MM.1S (cell line): ENCODE measurements at places on chromosomes 12 and 14.

GRCh38 chr12:56190695-56191155 lies 1.4 kb upstream of the SMARCC2 start:
- no peak for DNase-seq

DNA sequence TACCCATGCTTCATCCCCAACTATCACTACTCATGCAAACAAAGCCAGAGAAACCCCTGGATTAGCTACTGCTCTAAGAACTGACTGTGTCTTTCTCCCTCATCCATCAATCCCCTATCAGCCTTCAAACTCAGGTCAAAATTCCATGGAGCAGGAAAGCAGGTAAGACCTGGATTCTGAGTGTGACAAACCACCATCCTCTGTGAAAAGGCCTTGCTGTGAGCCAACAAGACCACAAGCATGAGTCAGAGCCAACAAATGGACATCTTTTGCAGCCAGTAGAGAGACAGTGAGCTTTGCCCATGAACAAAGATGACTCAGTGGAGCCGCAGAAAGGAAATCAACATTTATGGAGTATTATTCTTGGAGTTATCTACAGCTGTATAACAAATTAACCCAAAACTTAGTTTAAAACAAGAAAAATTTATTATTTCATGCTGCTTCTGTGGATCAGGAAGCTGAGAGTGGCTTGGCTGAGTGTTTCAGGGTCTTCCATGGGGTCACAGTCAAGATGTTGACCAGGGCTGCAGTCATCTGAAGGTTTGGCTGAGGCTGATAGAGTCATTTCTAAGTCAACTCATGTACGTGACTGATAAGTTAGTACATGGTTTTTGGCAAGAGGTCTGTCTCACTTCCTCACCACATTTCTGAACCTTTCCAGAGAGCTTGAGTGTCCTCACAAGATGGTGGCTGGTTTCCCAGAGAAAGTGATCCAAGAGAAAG lies 61.1 kb downstream of the PITPNM2 start:
- DNase-seq: no peak

- no peak for DNase-seq
Observed at GRCh38 chr12:67826946-67827720, 162.1 kb upstream of the IFNG-AS1 start.

GRCh38 chr14:53861781-53862180 lies 94.8 kb downstream of the BMP4 start:
- no peak for DNase-seq

- DNase-seq: no peak
Observed at GRCh38 chr14:32307881-32308582, 21.1 kb upstream of the AKAP6 start.

DNA sequence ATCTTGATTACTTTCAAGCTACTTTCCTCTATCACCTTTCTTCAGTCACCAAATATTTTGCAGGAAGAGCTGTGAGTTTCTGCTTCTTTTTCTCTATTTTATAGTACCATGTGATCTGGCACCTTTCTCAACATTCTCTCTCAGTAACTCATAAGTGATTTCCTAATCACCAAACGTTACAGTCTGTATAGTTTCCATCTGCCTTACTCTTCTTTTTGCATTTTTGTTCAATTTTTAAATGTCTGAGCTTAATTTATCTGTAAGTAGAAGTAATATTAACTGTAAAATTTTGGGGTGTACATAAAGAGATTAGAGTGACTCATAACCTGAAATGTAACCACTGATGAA lies 422.1 kb upstream of the SYT1 start:
- no peak for DNase-seq

DNA sequence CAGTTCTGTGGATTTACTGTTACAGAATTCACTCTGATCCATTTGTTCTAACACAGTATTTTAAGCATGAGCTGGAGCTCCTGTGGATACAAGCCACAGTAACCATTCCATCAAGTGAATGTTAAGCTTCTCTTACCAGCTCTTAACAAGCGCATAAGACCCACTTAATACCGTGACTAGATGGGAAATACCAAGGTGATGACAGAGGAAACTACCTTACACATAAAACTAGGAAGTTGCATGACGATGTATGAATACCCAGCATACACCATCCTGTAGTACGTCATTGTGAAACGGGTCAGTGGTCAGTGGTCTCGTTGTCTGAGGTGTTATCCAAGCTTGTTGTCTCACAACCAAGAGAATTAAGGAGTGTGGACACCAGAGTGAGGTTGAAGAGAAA lies 2.0 kb upstream of the GALC start:
- DNase-seq: no peak

GRCh38 chr12:12561371-12562015 lies 1.2 kb downstream of the DUSP16 start:
- peak; percentile 56 for DNase-seq

GRCh38 chr14:66782853-66783252 lies 274.9 kb downstream of the GPHN start:
- DNase-seq: no peak

GRCh38 chr14:60179431-60179869 lies 14.3 kb upstream of the DHRS7 start:
- no peak for DNase-seq

GRCh38 chr14:101957406-101958234 lies 6.8 kb upstream of the DYNC1H1 start:
- no peak for DNase-seq

DNA sequence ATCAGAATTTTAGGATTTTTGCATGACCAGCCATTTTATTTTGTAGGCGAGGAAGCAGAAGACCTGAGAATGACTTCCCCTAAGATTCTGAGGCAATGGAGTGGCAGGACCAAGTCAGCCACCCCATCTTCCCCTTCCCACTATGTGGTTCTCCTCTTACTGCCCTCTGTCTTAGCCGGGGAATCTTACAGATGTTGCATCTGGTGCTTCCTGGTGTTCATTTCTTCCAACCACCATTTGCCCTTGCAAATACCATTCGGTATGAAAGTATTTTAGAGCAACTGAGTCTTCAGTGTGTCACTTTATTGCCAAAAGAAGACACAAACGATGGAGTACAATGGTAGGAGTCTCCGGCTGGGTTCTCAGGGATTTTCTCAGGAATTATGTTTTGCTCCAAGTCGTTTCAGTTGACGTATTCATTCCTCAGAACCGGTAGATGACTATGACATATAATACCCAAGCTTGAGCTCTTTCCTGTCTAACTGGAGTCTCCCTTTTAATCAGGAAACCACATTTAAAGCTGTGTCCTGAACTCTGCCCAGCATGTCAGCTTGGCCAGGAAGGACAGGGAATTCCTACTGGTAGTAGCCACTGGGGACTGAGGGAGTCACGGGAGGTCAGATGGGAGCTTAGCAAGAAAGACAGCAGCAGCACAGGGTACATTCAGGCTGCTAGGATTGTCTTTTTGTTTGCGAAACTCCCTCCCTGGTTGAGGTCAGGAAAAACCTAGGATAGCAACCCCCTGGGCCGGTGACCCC lies 87.0 kb downstream of the SAMD4A start:
- no peak for DNase-seq

GRCh38 chr12:25052914-25053211 lies 104.0 kb upstream of the BCAT1 start:
- DNase-seq: peak; percentile 27

DNA sequence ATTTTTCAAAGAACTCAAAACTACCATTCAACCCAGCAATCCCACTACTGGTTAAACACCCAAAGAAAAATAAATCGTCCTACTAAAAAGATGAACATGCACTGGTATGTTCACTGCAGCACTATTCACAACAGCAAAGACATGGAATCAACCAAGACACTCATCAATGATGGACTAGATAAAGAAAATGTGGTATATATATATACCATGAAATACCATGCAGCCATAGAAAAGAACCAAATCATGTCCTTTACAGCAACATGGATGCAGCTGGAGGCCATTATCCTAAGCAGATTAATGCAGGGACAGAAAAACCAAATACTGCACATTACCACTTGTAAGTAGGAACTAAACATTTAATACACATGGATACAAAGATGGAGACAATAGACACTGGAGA lies 3.8 kb upstream of the ANO6 start:
- DNase-seq: no peak

GRCh38 chr12:104699489-104700190 lies 242.9 kb downstream of the CHST11 start:
- DNase-seq: no peak

DNA sequence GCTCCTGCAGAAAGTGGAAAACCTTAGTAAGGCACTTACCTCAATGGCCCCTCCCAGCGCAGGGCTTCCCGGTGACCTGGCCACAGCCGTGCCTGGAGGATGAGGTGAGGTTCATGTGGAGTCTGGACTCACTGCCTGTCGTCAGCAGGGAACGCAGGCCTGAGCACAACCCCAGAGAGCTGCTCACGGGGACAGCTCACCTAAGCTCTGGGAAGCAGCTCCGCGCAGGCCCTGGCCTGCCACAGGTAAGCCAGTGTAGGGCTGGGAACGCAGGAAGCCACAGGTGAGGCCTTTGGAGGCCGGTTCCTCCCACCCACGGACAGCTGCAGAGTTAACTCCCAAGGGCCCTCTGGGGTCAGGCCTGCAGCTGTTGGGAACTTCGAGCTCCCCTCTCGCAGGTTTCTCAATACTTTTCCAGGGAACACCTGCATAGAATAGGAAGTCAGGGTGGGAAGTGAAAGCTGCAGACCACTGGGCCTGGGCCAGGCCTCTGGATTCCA lies 32.7 kb downstream of the ANAPC7 start:
- DNase-seq: no peak

GRCh38 chr12:122845041-122845864 lies 10.0 kb downstream of the HIP1R start:
- DNase-seq: no peak

DNA sequence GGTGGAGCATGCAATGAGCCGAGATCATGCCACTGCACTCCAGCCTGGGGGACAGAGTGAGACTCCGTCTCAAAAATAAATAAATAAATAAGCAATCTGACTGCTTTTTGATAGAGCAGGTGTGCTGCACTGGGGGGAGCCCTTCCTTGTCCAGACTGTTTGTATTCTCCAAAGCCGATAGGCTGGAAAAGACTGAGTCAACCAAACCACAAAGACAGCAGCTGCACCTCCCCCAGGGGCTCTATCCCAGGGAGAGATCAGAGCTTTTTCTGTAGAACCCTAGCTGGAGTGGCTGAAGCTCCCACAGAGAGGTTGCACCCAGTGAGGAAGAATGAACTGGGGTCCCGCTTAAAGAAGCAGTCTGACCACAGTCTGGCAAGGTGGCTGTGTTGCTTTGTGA lies 45.8 kb upstream of the LALBA start:
- no peak for DNase-seq

DNA sequence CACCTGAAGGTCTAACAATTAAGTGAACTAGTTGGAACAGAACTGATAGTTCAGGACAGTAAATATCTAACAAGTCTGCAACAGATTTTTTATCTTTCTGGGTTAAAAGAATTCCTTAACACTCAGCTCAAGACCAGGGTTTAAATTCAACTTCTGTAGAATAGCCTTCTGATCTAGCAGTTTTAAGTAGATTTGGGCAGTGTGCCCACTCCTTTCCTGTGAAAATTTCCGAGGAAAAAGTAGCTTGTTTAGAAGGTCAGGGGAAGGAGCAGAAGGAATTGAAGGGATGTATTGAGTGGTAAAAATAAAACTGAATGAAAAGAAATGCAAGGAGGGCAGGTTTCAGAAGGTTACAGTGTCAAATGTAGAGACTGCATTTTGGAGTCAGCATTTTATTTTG lies 45.8 kb downstream of the ATL1 start:
- DNase-seq: no peak

- no peak for DNase-seq
Observed at GRCh38 chr12:26821212-26821701, 11.7 kb downstream of the ITPR2 start.

DNA sequence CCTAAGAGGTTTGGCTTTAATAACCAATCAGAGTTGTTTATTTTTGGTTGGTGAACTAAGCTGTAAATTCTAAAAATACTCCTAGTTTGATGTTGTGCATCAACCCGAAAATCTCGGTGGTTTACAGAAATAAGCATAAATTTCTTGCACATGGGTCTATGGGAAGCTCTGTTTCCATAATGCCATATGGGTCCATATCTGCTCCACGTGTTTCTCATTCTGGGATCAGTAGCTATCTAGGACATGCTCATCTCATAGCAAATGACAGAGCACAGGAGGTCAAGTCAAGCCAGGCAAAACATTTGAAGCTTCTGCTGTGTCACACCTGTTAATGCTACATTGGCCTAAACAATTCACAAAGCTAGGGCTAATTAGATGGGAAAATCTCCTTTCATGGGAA lies 23.1 kb downstream of the NUP37 start:
- peak; percentile 37 for DNase-seq

DNA sequence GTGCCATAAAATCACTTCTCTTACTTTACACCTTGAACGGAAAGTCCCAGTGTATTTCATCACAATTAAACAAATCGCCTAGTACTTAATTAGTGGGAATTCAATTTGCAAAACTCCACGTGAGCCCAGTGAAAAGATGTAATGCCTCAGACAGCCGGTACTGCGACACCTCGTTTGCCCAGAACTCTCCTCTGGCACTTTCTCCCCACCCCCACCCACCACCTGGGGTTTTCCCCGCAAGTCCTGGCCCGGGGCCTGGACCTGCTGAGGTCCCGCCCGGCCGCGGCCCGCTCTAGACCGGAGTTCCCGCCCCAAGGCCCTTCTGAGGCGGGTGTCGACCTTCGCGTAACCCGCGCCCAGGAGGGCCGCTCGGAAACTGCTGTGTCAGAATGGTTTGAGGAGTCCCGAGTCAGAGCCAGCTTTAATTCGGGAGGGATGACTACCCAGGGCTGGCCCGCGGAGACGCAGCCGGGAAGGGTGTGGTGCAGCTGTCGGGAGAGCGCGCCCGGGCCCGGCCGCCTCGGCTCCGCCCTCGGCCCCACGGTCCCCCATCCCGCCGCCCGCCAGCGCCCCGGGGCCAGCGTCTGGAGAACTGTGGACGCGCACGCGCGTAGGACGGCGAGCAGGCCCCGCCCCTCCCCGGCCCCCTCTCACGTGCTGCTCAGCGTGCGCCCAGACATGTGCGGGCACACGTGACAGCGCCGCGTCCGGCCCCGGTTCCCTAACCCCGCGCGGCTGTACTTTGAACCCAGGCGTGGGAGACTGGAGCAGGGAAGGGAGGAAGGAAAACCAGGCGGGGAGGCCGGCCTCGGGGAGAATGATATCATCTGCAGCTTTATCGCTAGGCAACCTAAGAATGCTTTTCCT lies 10.8 kb downstream of the BHLHE41 start:
- DNase-seq: peak; percentile 96

DNA sequence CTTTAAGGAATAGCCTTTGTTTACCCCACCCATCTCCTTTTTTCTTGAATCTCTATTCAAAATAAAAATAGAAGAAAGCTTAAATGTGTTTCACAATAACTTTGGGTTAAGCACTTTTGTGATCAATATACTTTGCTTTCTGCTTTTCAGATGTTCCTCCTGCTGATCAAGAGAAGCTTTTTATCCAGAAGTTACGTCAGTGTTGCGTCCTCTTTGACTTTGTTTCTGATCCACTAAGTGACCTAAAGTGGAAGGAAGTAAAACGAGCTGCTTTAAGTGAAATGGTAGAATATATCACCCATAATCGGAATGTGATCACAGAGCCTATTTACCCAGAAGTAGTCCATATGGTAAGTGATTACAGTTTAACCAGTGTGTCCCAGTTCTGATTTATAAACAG lies 95.0 kb downstream of the PPP2R5C start:
- DNase-seq: no peak

DNA sequence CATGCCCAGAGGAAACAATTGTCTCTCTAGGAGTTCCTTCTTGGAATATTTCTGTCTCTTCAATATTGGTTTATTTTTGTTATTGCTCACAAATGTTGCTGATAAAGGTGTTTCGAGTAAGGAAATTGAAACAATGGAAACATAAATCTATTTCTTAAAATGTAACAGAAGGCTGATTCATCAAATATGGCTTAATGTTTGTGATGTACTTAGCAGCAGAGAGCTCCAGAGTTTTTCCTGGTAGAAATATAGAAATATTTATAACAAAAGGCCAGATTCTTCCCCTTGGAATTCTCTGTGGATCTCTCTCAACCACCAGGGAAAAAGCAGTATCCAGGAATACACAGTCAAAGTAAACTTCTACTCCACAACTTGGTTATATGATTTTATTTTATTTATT lies 149.2 kb upstream of the LRIG3 start:
- no peak for DNase-seq
